ENCODE measurements at places on chromosomes 1 and 21.

- no peak for DNase-seq
Measured at GRCh38 chr1:153540394-153541361, at the start of gene S100A5. Gene S100A5 (minus strand): TSS chr1:153540934. CDS start chr1:153540191, 743 bp downstream.

DNA sequence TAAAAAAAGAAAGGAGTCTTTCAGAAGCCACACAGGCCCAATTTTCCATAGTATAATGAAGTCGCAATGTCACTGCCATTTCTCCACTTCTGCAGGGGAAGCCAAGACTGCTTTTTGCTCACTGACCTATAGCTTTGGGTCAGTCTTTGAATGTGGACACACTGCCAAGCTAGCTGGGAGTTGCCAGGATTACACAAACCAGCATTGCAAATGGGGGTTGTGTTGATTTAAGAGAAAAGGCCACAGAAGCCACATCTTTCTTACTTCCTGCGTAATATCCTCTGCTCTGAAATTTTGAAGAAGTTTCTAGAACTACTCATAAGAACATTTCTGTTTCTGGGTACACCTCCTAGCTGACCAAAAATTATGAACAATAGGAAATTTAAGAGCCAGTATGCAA lies 45.8 kb upstream of the SAMSN1 start:
- DNase-seq: no peak

- no peak for DNase-seq
Measured at GRCh38 chr1:203628201-203629015, 1.8 kb downstream of the ATP2B4 start.

GRCh38 chr1:11534846-11535245 lies 55.9 kb downstream of the DISP3 start:
- DNase-seq: no peak

DNA sequence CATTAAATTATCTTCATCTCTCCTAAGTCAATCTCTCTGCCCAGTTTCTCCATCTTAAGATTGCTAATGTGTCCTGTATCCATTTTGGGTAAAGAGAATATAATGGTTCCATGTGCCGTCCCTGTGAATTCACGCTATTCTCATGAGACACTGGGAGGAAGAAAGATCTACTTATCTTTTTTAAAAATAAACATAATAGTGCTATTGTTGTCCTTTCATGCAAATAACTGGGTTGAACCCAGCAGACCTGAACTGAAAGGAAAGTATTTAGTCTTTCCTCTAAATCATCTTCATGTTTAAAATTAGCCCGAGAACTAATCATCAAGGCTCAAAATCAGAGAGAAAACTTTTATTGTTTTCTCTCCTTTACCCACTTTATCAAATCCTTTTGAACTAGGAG lies 22.4 kb downstream of the SLAMF1 start:
- DNase-seq: no peak

GRCh38 chr1:82260051-82260450 lies 459.3 kb downstream of the ADGRL2 start:
- no peak for DNase-seq

DNA sequence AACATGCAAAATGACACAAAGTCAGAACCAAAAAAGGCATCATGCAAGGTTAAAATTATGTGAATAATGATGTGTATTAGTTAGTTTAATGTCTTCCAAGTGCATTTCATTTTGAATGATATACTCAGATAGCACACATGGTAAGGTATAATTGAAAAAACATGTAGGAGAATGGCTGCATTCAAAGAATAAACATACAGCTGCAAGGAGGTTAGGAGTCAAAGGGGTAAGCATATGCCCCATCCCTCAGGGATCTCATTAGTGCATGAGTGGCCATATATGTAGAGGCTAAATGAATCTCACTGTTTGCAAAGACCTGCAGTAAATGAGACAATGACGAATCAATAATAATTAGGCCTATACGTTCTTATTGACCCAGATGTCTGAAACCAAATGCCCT lies 179.7 kb upstream of the HOOK1 start:
- DNase-seq: no peak

DNA sequence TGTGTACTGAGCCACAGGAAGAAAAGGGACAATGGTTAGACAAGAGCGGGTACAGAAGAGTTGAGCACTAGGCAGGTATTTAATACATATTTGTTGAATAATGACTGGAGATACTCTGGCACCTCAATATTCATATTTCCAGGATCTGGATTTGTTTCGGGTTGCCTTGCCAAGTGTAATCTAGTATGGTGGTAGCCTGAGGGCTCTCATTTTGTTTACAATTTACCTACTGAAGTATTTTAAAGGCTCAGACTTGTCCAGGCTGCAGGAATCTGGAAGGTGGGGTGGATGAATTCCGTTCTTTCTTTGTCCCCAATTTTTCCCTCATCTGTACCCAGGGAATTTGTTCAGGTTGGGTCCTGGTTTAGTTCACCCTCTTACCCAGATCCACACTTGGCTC lies 95.0 kb downstream of the CACHD1 start:
- no peak for DNase-seq

GRCh38 chr1:44330935-44331334 lies 24.1 kb downstream of the ERI3 start:
- no peak for DNase-seq

DNA sequence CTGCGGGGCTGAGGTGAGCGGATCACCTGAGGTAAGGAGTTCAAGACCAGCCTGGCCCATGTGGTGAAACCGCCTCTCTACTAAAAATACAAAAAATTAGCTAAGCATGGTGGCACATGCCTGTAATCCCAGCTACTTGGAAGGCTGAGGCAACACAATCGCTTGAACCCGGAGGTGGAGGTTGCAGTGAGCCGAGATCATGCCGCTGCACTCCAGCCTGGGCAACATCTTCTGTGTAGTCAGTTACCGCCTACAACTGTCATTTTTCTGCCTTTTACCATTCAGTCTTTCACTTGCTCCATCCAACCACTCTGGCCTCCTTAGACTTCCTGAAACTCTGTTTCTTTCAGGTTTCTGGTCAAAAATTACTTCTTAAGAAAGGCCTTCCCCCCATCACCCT lies 2.2 kb downstream of the MYCBP start:
- DNase-seq: no peak

DNA sequence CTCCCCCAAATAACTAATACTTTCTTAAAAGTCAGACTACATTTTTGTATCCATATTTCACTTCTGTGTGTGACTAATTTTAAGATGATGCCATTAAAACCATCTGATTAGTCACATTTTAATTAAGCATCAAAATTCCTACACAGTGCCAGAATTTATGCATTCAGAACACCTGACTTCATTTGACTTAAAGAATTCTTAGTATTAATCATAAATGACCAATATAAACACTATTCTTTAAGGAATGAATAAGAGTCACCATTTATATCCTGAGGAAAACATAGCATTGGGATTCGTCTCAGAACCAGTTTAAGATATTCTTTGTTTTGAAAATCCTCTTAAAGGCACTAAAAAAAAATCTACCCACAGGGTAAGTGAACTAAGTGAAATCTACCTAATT lies 37.0 kb downstream of the TM2D1 start:
- DNase-seq: no peak

GRCh38 chr1:200448034-200448762 lies 38.4 kb upstream of the ZNF281 start:
- no peak for DNase-seq

DNA sequence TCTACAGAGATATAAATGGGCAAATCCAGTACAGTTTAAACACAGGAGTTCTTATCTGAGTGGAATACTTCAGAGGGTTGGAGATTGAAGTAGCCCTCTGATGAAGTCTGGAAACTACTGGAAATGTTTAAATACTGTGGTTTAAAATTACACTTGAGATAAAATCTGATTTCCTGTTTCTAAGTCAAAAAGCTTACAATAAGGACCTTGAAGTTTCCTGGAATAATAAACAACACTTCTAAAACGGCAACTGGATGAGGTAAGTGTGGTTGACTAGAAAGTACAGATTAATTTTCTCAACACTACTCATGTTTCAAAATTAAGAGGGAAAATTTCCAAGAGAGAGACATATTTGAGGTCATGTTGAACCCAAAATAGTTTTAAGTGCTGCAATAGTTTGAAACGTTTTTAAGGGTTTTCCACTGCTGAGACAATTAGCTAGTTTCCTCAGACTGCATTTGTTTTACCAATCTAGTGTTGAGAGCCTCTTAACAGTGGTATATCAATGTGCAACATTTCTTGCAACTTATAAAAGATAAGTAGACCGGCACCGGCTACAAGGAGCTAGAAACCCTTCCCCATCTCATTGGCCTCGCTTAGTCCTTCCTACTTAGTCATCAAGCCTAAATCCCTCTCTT lies 27.4 kb downstream of the KCNA3 start:
- no peak for DNase-seq

DNA sequence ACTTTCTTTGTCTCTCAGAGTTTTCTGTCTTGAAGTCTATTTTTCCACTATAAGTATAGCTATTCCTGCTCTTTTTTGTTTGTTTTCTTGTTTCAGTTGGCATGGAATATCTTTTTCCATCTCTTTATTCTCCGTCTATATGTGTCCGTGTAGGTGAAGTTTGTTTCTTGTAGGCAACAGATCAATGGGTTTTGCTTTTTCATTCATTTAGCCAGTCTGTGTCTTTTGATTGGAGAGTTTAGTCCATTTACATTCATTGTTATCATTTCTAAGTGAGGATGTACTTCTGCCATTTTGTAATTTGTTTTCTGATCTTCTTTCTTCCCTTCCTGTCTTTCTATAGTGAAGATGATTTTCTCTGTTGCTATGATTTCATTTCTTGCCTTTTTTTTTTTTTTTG lies 132.5 kb upstream of the GPR52 start:
- no peak for DNase-seq

GRCh38 chr1:21126324-21126723 lies 50.4 kb downstream of the EIF4G3 start:
- DNase-seq: no peak

DNA sequence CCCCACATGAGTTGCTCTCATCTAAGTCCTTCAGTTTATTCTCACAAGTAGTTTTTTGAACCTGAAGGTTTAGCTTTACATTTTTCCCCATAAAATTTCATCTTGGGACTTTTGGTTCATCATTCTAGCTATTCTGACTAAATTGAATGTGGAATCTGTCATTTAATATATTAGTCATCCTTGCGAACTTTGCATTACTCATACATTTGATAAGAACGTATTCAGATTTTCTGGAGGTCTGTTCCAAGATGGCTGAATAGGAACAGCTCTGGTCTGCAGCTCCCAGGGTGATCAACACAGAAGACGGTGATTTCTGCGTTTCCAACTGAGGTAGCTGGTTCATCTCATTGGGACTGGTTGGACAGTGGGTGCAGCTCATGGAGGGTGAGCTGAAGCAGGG lies 59.8 kb upstream of the CSF1 start:
- no peak for DNase-seq

DNA sequence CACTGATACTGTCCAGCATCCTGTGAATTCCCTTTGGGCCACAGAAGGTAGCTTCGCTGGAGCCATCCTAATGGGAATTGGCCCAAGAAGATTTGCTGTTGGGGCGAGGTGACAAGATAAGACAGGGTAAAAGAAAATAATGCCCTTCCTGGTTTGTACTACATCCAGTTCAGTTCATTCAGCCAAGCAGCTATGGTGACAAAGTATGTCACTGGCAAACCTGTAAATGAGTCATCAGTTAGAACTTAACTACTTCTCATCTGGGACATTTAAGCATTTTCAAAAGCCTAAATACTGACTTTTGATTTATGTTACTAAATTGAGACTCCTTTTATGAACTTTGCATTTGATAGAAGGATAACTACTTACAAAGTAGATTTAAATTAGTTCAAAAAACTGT lies 54.2 kb downstream of the WDR64 start:
- DNase-seq: no peak

DNA sequence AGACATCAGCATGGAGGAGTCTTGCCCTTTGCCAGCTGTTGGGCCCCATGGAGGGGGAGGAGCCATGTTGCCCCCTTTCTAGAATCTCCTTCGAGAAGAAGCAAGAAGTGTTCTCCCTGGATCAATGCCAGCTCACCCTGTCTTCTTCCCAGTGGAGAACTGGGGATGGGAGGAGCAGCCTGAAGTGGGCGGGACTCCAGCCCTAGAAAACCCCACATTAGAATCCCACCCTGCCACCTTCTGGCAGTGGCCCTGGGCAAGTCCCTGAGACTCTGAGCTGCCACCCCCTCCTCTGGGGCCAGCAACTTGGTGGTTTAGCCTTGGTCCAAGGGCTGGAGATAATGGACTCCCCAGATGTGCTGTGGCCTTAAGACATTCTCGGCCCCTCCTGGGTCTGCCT lies 51.7 kb downstream of the PAX7 start:
- no peak for DNase-seq

GRCh38 chr1:180762796-180763195 lies 131.0 kb downstream of the XPR1 start:
- DNase-seq: no peak

- no peak for DNase-seq
Measured at GRCh38 chr1:107548276-107548675, 407.4 kb downstream of the NTNG1 start.

- no peak for DNase-seq
Measured at GRCh38 chr1:93317207-93317606, 28.5 kb upstream of the DR1 start.

- DNase-seq: no peak
Measured at GRCh38 chr1:224217655-224218623, 34.9 kb downstream of the DEGS1 start.

DNA sequence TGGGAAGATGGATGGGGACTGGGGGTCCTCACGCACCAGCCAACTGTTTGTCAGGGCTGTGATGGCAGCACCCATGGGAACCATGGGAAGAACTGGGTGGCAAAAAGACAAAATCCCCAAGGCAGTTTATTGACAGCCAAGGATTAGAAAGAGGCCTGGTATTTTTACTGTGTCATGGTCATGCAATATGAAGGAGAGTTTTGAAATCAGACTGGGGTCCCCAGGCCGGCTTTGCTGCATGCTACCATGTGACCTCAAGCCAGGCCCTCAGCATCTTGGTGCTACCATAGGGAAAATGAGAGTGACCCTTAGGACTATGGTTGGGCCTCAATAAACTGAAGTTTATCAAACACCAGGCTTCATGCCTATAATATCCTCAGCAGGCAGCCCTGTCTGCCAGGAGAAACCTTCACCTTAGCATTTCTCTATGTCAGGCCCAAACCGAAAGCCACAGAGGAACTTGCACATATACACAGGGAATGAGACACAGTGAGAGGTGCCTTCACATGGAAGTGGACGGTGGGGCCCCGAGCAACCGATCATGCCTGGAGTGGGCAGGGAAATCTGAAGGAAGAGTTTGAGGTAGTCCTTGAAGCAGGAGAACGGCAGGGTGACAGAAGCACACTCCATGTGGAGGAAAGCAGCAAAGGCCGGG lies 203.2 kb downstream of the HIVEP3 start:
- DNase-seq: no peak

- no peak for DNase-seq
Measured at GRCh38 chr1:64251971-64252370, 48.5 kb downstream of the UBE2U start.

GRCh38 chr1:225896494-225896893 lies 7.5 kb upstream of the LEFTY1 start:
- DNase-seq: no peak

GRCh38 chr1:109252167-109252892 lies 3.0 kb downstream of the CELSR2 start:
- DNase-seq: no peak
